ENCODE measurements at places on chromosomes 16 and 17. TPM values are rescaled to one million over a fixed set of nuclear protein-coding genes. Genes with fewer than 3 reads are reported as not detected.

Gene HOXB1
- total RNA-seq, result not detected

Gene TLCD3B
- 6.9 TPM for total RNA-seq

DNA sequence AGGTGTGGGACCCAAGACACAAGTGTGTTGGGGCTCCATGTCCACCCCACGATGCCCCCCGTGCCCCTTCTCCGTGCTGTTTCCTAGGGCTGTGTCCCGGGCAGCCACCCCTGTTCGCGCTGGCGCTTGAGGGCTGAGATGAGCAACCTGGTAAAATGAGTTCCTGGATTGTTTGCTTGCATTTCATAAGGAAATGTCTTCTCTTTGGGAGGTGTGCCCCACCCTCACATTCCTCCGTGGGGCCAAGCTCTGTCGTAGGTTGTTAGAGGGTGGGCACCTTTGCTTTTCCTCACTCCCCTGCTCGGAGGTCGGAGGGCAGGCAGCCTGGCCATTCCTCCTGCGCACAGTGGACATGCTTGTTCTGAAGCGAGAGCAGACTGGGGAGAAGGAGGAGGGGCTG, 171.3 kb upstream of the CHMP6 start:
- no peak for DNase-seq

Gene PRR15L
- total RNA-seq, result not detected

- no peak for DNase-seq
Observed at GRCh38 chr17:73064084-73064938, 28.2 kb downstream of the SLC39A11 start.

DNA sequence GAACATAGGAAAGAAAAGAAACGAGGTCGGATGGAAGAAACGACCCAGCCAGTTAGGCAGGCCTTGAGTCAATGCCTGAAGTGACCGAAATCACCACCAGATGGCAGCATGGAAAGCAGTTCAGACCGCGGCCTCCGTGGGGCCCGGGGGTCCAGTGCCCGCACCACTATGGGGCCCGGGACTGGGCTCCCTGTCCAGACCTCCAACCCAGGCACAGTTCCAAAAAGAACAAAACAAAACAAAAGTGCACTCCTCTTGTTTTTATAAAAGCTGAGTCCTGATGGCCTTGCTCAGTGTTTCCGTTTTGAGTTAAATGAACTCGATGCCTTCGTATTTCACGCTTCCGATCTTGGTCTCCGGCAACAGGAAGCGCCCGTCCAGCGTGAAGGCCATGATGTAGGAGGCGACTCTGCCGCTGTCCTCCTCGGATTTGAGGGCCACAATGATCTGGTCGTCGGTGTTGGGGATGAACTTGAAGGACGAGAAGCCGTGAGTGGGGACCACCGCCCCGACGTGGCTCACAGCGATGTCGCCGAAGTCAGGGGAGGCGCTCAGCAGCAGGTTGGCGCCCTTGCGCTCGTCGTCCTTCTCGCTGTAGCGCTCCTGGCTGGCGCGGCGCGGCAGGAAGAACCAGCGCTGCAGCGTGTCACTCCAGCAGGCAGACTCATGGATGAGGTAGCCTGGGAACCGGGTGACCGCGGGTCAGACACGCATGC, 13.7 kb upstream of the LGALS3BP start:
- peak; percentile 65 for DNase-seq

- no peak for DNase-seq
Observed at GRCh38 chr16:56931271-56931891, 561 bp upstream of the HERPUD1 start.

DNA sequence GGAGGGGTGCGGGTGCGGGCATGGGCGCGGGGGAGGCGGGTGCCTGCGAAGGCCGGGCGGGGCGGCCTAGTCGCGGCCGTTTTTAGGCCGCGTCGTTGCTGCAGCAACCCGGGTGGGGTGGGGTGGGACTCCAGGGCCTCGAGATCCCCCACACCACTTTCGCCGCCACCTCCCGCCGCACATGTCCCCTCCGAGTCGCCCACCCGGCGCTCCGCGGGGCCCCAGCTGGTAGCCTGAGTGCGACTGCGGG, 11.3 kb downstream of the TBX2 start:
- no peak for DNase-seq

DNA sequence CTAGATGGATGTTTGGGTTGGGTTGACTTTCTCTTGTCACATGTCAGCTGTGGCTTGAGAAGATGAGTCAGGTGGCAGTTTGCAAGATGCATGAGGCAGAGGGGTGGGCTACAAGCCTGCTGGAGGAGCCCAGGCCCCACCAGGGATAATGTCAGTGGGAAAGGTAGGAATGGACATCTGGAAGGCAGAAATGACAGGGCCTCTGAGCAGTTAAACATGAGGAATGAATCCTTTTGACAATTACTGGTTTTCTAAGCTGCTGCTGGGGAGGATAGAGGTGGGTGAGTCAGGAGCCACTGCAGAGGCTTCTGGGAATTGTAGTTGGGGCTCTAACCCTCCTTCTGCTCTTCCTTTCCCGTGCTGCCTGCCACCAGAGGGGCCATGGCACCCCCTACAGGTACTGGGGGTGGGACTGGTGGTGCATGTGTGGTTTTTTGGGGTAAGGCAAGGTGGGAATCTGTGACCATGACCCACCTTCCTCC, 15.7 kb downstream of the SLC52A1 start:
- peak; percentile 61 for DNase-seq

GRCh38 chr17:3602499-3602898, 6.7 kb downstream of the TRPV1 start:
- DNase-seq, result no peak

DNA sequence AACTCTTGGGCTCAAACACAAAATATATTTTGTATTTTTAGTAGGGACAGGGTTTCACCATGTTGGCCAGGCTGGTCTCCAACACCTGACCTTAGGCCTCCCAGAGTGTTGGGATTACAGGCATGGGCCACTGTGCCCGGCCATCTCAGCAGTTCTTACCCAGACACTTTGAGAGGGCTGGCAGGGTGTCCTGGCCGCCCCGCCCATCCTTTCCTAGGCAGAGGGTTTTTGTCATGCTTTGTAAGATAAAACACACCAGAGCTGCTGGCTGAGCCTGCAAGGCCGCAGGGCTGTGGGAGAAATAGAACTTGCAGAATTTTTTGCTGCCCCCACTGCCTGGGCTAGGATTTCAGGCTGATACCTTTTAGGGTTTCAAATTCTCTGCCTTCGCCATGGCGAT, 8.7 kb downstream of the PPL start:
- no peak for DNase-seq

- no peak for DNase-seq
Observed at GRCh38 chr16:84109598-84110335, 7.0 kb downstream of the MBTPS1 start.

GRCh38 chr16:53429221-53429943, 4.9 kb upstream of the RBL2 start:
- DNase-seq, result no peak

Gene TAC4
- not detected for total RNA-seq

Gene CMTM2
- 0.31 TPM for total RNA-seq

Gene C17orf78
- total RNA-seq, result not detected

Gene LGALS9B
- total RNA-seq, result not detected

- peak; percentile 45 for DNase-seq
Observed at GRCh38 chr17:17179371-17179827, 26.7 kb downstream of the PLD6 start.

Gene HOXB5
- total RNA-seq, result not detected

Gene RAMP2
- not detected for total RNA-seq

- DNase-seq, result no peak
Observed at GRCh38 chr16:87558682-87559081, 43.6 kb upstream of the JPH3 start.

DNA sequence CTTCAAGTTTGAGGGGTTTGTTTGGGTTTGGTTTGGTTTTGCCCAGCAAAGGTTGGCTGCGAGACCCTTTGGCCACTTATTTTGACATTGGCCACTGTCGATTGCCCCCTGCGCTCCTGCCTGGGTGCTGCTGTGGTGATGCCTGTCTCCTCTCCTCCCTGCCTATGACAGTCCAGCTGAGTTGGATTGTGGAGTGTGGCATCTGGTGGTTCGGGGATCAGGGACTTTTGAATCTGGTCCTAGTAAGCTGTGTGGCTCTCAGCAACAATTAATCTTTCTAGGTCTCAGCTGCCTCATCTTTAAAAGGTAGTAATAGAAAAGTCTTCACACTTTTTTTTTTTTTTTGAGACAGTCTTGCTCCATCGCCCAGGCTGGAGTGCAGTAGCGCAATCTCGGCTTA, 27.1 kb downstream of the CDK5RAP3 start:
- DNase-seq, result no peak

Gene RAP1GAP2
- total RNA-seq, result 3.1 TPM

Gene SSTR5
- not detected for total RNA-seq

Gene KRT9
- total RNA-seq, result not detected

GRCh38 chr17:11921296-11921695, 76.0 kb downstream of the ZNF18 start:
- DNase-seq, result no peak

GRCh38 chr17:17740615-17741348, 59.5 kb downstream of the RAI1 start:
- DNase-seq, result peak; percentile 47

Gene CDT1
- total RNA-seq, result 172 TPM

DNA sequence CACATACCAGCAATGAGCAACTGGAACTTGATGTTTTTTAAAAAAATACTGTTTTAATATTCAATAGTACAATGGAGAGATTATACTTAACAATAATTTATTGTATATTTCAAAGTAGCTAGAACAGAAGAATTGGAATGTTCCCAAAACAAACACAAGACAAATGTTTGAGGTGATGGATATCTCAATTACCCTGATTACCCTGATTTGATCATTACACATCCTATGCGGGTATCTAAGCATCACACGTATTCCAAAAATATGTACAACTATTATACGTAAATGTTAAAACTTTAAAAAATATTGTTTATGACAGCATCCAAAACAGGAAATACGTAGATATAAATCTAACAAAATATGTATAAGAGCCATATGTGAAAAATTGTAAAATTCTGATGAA, 96.8 kb downstream of the DYNLRB2 start:
- DNase-seq, result no peak

- peak; percentile 95 for DNase-seq
Observed at GRCh38 chr16:679814-680624, at the start of gene STUB1. STUB1 (plus strand) TSS chr16:680410; CDS start chr16:680526, 116 bp downstream.

- DNase-seq, result no peak
Observed at GRCh38 chr16:19704321-19705145, 13.5 kb downstream of the KNOP1 start.

Gene CSH1
- not detected for total RNA-seq

Gene PHKB
- total RNA-seq, result 39.5 TPM

Gene CORO7
- total RNA-seq, result 105 TPM

Gene SLFN14
- not detected for total RNA-seq

DNA sequence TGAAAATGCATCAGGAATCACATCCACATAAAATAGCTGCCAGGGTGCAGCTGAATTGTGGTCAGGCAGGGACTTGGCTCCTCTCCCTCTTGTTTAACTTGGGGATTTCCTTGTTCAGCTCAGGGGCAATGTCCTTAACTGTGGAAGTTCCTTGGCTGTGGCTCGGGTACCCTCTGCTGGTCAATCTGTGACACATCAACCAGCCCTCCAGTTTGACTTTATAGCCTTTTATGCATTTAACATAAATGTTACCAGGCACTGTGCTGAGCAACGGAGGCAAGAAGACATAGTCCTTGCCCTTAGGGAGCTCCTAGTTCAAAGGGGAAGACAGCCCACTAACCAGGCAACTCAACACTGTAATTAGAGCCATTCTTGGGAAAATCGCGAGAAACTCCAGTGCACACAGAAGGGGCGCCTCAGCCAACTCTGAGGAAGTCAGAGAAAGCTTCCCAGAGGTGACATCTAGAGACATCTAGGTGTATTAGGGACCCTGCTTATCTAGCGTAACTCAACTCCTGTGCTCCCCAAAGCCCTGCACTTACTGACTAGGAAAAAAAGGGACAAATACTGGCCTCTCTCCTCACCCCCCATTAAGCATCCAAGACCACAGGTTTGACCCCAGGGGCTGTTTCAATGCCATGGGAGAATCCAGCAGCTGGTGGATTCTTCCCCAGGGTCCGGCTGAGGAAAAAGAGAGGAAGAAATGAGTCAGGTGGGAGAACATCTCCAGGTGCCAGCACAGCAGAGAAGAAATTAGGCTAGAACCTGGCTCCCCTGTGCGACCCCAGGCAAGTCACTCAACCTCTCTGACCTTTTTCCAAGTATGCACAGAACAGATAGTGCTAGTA, 17.3 kb upstream of the EEF2K start:
- DNase-seq, result peak; percentile 67

- peak; percentile 93 for DNase-seq
Observed at GRCh38 chr17:57463103-57463885, 207.0 kb downstream of the MSI2 start.

GRCh38 chr16:49471038-49471727, 97.6 kb downstream of the C16orf78 start:
- DNase-seq, result no peak

DNA sequence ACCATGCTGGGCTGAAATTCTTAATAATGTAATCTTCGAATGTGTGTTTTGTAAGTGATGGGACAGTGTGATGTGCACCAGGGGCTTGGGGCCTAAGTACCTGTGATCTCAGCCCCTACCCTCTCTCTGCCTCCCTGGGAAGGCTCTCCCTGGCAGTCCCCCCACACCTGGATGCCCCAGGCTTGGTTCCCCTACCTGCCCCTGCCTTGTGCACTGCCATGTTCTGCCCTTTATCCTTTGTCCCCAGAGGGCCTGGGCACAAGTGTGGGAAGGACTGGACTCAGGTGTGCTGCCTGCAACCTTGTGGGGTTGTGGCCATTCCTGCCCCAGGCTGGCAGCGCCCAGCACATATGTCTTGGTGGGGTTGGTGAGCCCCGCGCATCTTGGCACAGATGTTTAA, 55.4 kb upstream of the CREBBP start:
- DNase-seq, result no peak

GRCh38 chr17:61714300-61714699, 123.3 kb upstream of the NACA2 start:
- no peak for DNase-seq
